ENCODE measurements at places on chromosomes 12 and 14.

DNA sequence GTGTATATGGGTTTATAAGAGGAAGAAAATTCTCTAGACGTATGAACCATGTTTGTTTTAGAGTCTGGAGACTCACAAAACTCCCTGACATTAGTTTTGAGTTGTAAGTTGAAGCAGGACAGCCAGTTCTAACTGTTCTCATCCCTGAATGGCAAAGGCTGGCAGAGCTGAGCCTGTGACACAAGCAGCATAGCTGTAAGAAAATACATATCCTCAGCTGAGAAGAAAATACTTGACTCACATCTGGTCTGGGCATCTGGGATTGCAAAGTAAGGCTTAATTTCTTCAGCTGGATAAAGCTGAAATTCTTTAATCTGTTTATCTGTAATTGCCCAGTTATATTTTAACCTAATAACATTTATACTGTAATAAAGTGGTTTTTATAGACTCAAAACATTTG lies 156.3 kb downstream of the PELI2 start:
- no peak for DNase-seq

- no peak for DNase-seq
Measured at GRCh38 chr12:73308079-73308478, 1035.9 kb downstream of the TRHDE start.

DNA sequence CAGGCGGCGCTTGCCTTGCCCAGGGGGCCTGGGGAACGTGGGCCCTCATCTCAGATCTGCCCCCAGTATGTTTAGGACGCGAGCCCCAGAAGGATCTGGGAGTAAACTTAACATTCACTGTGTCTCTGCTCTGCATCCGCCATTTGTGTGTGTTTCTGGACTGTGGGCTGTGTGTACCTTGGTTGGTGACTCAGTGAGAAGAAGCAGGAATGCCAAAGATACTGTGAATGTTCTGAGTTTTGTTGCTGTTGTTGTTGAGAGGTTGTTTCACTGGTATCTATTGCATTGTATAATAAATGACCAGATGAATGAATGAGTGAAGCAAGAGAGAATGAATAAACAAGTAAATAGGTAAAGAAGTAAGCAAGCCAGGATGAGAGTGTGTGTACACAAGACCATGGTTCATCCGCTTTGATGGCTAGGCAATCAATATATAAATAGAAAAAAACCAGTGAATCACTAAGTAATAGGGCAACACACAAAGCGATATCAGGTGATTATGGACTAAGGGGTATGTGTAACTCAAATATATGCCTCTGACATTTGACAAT lies 20.5 kb downstream of the MEG3 start:
- DNase-seq: no peak

- DNase-seq: no peak
Measured at GRCh38 chr12:75505706-75506312, 5.6 kb downstream of the KRR1 start.

DNA sequence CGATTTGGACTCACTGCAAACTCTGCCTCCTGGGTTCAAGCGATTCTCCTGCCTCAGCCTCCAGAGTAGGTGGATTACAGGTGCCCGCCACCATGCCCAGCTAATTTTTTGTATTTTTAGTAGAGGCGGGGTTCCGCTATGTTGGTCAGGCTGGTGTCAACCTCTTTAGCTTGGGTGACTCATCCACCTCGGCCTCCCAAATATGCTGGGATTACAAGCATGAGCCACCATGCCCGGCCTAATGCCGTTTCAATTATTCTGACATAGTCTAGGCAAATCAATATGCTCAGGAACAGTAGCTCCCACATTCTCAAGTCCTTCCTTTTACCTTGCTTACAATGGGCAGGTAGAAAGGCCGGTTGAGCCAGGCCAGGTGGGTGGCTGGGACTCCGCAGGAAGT lies 82.0 kb upstream of the EEA1 start:
- no peak for DNase-seq

DNA sequence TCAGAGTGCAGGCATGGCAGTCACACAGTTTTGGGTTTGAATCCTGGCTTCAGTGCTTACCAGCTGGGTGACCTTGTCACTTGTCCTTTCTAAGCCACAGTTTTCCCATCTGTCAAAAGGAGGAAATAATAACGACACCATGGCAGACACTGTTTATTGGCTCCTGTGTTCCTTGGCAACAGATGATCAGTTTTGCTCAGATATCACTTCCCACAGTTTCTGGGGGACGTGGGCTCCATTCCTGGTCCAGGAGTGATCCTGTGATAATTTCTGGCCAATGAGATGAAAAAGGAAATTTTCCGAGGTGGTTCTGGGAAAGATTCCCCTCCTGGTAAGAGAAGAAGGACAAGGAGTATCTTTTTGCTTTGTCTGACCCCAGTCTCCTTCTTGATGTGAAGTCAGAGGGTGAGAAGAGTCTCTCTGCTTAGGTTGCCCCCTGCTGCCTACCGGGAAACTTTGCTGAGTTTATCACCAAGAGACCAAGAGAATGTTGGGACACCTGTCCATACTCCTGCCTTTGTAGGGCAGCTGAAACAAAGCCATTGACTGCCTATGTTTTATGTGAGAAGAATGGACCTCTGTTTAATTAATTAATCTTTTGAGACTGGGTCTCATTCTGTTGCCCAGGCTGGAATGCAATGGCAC lies 178.9 kb upstream of the NRXN3 start:
- DNase-seq: no peak

DNA sequence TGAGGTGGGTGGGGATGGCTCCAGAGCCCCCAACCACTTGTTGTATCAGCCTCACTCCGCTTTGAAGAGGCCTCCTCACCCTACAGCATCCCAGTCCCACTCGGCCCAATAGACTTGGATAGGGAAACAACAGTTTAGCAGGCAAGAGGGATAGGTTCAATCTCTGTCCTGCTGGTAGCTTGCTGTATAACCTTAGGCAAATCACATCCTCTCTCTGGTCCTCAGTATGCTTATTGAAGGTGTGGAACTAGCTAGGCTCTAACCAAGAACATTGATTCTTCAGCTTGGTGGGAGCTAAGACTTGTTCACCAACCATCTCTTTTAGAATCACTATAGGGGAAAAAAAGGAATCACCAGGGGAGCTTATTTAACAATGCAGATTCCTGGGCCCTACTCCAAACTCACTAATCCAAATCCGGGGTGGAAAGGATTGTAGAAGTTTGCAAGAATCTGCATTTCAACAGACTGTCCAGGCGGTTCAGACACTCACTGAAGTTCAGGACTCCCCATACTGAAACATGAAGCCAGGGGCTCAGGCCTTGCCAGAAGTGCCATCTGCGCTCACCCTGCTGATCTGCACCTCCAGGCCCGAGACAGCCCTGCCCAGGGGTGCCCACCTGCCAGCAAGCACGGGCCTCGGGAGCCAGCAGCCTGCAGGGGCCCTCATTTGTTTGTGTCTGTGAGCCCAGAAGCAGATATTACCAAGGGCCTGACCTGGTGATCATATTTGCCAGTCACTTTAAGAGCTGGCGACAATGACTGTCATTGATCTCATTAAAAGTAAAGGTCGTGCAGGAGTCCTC lies 113.0 kb downstream of the ADCK1 start:
- DNase-seq: no peak

DNA sequence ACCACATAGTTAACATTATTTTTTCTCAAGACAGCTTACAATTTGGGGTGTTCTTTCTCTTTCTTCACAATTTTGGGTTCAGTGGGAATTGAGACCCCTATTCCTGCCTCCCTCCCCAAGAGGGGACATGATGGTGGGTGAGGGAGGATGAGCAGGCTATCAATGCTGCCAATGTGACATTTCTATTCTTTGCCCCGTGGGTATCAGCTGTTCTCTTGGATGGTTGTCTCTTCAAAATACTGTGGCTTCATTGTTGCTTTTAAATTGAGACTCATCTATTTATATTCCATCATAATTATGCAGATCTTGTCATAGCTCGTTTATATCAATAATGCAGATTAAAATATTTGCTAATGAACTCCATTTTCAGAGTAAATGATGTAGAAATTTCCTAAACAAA lies 56.5 kb upstream of the ANO4 start:
- no peak for DNase-seq

GRCh38 chr14:24309538-24310264 lies at the start of gene LTB4R2:
Gene LTB4R2 (plus strand): TSS chr14:24310140. CDS start chr14:24310665, 525 bp downstream.
- no peak for DNase-seq

GRCh38 chr12:107436376-107436775 lies 249.2 kb upstream of the PWP1 start:
- no peak for DNase-seq

DNA sequence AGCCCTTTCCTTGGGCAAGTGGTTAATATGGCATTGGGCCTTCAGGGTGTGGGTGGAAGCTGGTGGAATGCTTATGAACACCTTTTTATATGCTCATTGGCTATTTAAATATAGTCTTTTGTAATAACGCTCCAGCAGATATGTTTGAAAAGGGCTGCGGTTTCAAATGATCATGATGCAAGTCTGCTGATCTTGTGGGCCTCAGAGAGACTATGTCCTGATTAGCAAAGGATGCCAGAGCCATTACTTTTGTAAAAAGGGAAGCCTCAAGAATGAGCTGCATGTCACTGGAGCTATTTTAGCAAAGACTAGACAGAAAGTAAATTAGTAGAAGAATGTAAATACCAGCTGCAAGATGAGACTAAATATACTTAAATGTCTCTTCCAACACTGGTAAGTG lies 200.5 kb downstream of the GXYLT1 start:
- DNase-seq: no peak

- DNase-seq: no peak
Measured at GRCh38 chr14:27427796-27428195, 830.0 kb upstream of the NOVA1 start.

- DNase-seq: no peak
Measured at GRCh38 chr14:62031504-62031903, 269.3 kb downstream of the SNAPC1 start.

DNA sequence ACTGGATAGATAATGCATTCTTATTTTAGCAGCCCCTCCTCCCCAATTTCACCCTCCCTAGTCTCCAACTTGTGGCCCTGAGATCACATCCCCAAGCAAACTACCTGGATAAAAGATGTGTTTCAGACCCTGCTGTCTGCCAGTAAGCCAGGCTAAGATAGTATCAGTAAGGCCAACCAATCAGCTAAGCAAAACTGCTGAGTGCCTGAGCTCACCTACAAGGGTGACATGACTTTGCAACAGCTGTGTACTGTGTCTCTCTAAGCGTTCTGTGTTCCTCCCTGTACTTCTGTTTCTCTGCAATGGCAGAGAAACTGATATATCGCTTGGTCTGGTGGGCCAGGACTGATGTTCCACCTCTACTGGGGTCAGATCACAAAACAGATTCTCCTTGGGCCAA lies 224.9 kb downstream of the BTG1 start:
- no peak for DNase-seq

DNA sequence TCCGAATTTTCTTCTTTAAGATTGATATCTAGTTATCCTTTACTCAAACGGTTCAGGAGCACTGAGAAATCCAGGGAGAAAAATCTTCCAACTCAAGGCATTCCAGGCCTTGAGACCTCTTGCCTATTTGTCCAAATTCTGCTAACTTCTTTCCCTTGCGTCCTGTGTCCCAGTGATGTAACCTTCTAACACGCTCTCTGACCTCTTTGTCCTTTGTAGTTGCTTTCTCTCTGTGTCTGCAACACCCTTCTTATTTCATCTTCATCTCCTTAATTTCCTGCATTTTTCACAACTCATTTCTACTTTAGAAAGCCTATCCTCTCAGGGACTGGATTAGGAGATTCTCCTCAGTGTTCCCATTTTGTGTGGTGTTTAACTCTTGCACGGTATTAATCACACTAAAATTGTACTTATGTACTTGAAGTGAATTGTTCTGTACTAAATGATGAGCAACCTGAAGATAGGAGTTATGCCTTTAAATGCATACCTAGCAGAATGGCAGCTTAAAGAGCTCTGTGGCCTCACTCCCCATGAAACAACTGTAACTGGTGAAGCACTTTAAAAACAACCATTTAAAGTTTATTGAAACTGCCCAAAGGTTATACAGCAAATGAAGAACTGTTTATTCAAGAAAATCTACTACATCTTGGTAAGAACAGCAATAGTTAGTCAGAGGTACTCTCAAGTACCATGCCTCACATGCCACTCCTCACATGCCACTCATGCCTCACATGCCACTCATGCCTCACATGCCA lies 7.4 kb upstream of the SNAPC1 start:
- DNase-seq: no peak

DNA sequence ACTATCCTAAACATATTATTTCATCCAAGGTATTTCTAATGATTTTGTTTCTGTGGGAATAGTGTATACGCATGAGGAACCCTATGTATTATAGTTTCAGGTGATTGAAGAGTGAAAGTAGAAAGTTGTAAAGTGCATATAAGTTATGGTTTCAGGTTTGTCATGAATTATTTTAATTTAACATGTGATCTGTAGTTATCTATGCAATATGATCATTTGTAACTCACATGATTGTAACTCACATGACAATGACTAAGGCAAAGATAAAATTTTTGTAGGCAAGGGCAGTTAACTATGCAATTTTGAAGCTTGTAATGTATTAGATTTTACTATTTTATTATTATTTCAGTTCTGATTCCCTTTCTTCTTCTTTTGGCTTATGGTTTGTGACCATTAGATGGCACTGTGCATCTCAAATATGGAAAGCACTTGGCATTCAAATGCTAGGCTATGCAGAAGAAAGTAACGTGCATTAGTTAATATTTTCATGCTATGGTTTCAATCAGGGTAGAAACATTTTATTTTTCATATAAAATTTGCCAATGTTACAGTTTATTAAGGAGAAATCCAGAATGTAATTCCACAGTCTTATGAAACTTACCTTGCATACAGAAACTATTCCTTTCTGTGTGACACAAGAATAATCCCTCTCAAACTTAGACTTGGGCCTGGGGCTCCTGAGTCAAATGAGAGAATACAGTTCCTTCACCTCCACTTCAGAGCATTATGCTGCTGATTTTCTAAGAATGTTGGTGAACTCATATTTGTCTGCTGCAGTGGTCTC lies 15.8 kb upstream of the TMEM30B start:
- DNase-seq: no peak
